ENCODE measurements at places on chromosomes 3 and 15.

- DNase-seq, result no peak
Observed at GRCh38 chr15:44243829-44244228, 44.7 kb upstream of the GOLM2 start.

GRCh38 chr3:19901337-19901736, 32.7 kb downstream of the EFHB start:
- peak; percentile 17 for DNase-seq

GRCh38 chr3:123311201-123311600, 109.5 kb downstream of the SEC22A start:
- no peak for DNase-seq

GRCh38 chr15:32778391-32779176, 60.8 kb downstream of the GREM1 start:
- DNase-seq, result peak; percentile 41

GRCh38 chr15:51838270-51838669, 8.8 kb downstream of the TMOD3 start:
- no peak for DNase-seq

Measured in fibroblast of skin of back (primary cell).